Sigmoid colon (tissue), 7 donors: ENCODE measurements at places on chromosomes 11 and 22. TPM values are rescaled to one million over a fixed set of nuclear protein-coding genes. Genes with fewer than 3 reads are reported as not detected.

The CHRM1 gene
- total RNA-seq, result 0.41 TPM

The LRRC56 gene
- total RNA-seq, result not detected

The ALDH3B1 gene
- 9.4 TPM for total RNA-seq

The EIF4ENIF1 gene
- total RNA-seq, result 23.8 TPM

The CCDC73 gene
- not detected for total RNA-seq

The CECR2 gene
- 2.8 TPM for total RNA-seq

The UBASH3B gene
- 2.1 TPM for total RNA-seq

The GAL3ST1 gene
- total RNA-seq, result 2.8 TPM

The CPSF7 gene
- total RNA-seq, result 38.2 TPM

The ZNF280B gene
- total RNA-seq, result 1.1 TPM

The TRIM49 gene
- not detected for total RNA-seq

The CRYBA4 gene
- not detected for total RNA-seq

The OR51B2 gene
- total RNA-seq, result not detected

The APOA4 gene
- total RNA-seq, result not detected

The ANO3 gene
- total RNA-seq, result 0.68 TPM

The OR5B2 gene
- not detected for total RNA-seq

The PARVG gene
- 65.1 TPM for total RNA-seq

The FZD4 gene
- total RNA-seq, result 22.9 TPM

The OVOL1 gene
- not detected for total RNA-seq

The UBQLN3 gene
- total RNA-seq, result 1.2 TPM

The RAB36 gene
- 5.3 TPM for total RNA-seq

The ZBTB16 gene
- 197 TPM for total RNA-seq
